ENCODE measurements at places on chromosomes 16 and 17. TPM values are rescaled to one million over a fixed set of nuclear protein-coding genes. Genes with fewer than 3 reads are reported as not detected.

The AOC2 gene
- not detected for total RNA-seq

The SULT1A4 gene
- total RNA-seq, result 3.6 TPM

DNA sequence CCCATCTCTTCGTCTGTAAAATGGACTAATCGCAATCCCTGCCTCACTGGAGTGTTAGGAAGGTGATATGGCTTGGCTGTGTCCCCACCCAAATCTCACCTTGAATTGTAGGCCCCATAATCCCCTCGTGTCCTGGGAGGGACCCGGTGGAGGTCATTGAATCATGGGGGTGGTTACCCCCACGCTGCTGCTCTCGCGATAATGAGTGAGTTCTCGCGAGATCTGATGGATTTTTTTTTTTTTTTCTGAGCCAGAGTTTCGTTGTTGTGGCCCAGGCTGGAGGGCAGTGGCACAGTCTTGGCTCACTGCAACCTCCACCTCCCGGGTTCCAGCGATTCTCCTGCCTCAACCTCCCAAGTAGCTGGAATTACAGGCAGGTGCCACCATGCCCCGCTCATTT, 11.2 kb downstream of the TRARG1 start:
- no peak for DNase-seq

DNA sequence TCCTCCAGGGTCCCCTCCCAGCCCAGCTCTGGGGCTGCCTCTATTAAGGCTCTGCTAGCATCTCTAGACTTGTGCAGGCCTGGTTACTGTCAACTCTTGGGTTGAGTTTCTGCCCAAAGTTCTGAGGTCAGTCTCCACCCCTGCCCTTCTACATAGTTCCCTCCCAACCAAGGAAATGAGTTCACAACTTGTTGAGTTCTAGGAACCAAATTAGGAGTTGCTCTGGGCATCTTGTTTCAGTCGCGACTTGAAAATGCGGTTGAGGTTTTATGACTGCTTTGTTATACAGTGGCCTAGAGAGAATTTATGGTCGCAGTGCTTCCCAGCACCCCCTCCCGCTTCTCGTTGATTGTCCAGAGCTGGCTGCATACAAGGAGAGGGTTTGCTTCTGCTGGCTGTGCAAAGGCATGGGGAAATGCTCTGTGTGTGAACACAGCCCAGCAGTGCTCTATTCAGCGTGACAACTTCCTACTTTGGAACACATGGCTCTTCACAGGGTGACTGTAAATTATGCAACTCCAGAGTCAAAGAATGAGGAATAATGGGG, 20.2 kb downstream of the GNAO1 start:
- no peak for DNase-seq

GRCh38 chr16:69270395-69270794, 40.8 kb upstream of the VPS4A start:
- no peak for DNase-seq

The ALG1 gene
- total RNA-seq, result 38.5 TPM

DNA sequence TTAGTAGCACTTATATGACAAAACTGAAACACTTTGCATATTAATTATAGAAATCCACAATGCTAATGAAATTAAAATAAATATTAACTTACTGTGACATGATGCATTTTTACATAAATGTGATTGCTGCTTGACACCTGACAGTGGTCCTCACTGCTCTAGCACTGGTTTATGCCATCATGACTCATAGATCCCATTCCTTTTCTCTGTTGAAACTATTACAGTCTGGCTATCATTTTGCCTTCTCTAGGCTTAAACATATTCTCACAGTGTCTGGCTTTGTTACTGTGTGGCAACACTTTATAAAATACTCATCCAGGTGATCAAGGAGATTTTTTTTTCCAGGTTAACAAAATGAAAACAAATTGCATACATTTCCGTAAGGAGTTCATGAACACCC, 108.0 kb downstream of the MRTFB start:
- no peak for DNase-seq

DNA sequence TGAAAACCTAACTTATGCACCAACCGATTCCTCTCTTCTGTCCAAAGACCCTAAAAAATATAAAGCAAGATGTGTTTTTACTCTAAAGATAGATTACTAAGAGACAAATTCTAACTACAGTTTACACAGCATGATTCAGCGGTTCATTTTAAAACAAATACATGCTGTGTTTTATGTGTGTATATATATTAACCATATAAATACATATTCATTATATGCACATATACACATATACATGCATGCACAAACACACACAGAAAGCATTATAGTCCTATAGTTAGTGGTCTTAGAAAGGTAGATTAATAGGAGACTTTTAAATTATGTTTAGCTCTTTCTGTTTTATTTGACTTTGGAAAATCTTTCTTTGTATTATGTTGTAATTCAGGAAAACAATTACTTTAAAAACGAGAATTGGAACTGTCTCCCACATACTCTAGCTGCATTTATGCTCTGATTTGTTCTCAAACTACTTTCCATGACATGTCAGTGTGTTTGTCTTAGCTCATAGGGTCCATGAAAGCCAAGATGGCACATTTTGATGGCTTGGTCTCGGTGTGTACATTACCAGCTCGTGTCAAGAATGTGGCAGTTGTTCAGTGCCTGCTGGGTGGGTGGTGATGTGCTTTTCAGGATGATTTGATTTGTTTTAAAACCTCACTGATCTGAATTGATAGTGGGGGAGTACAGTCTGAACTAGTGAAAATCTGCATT, 548.8 kb upstream of the SALL1 start:
- DNase-seq, result no peak

GRCh38 chr16:83482545-83483162, 325.1 kb upstream of the HSBP1 start:
- no peak for DNase-seq

GRCh38 chr16:29315046-29315445, 91.5 kb downstream of the NPIPB11 start:
- no peak for DNase-seq

The KRTAP3-2 gene
- not detected for total RNA-seq

GRCh38 chr17:62995377-62995885, 29.4 kb downstream of the TANC2 start:
- no peak for DNase-seq

The PRDM7 gene
- total RNA-seq, result not detected

The CCL5 gene
- total RNA-seq, result not detected

DNA sequence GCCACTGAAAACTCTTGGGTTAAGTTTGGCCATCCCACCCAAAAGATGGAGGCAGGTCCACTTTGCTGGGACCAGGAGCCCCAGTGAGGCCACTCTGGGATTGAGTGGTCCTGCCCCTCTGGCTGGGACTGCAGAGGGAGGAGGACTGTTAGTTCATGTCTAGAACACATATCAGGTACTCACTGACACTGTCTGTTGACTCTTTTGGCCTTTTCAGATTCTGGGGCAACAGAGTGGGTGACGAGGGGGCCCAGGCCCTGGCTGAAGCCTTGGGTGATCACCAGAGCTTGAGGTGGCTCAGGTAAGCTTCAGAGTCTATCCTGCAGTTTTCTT, 19.5 kb upstream of the CYLD start:
- no peak for DNase-seq

- DNase-seq, result no peak
Measured at GRCh38 chr17:17420082-17420481, 56.7 kb upstream of the MED9 start.

DNA sequence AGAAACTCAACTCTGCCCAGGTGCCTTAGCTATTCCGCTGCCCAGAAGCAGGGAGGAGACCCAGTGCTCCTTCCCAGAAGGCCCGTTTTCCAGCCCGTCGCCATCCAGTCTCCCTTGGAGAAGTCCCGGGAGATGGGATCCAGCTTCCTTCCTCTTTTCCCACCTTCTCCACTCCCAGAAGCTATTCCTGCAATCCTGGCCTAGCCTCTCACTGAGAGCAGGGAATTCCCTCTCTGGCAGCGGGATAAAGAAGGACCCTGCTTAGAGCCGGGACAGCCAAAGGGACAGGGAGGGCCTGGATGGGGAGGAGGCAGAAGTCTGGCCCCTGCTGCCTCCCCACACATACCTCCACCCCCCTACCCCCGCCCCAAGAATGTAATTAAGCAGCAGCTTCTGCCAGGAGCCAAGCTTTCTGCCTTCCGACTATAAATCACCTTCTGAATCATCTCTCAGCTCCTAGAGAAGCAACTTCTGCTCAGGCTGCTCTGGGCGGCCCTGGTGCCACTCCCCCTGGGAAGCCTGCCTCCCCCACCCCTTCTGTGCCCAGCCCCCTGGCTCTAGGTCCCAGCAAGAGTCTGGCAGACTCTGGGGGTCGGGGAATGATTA, 6.4 kb downstream of the WNT3 start:
- DNase-seq, result no peak

The PABPN1L gene
- not detected for total RNA-seq

- peak; percentile 91 for DNase-seq
Measured at GRCh38 chr17:7573324-7574080, 5.9 kb upstream of the CD68 start.

GRCh38 chr16:53414381-53414780, 19.9 kb upstream of the RBL2 start:
- no peak for DNase-seq

- DNase-seq, result no peak
Measured at GRCh38 chr16:57610611-57611010, 17.8 kb upstream of the ADGRG1 start.

DNA sequence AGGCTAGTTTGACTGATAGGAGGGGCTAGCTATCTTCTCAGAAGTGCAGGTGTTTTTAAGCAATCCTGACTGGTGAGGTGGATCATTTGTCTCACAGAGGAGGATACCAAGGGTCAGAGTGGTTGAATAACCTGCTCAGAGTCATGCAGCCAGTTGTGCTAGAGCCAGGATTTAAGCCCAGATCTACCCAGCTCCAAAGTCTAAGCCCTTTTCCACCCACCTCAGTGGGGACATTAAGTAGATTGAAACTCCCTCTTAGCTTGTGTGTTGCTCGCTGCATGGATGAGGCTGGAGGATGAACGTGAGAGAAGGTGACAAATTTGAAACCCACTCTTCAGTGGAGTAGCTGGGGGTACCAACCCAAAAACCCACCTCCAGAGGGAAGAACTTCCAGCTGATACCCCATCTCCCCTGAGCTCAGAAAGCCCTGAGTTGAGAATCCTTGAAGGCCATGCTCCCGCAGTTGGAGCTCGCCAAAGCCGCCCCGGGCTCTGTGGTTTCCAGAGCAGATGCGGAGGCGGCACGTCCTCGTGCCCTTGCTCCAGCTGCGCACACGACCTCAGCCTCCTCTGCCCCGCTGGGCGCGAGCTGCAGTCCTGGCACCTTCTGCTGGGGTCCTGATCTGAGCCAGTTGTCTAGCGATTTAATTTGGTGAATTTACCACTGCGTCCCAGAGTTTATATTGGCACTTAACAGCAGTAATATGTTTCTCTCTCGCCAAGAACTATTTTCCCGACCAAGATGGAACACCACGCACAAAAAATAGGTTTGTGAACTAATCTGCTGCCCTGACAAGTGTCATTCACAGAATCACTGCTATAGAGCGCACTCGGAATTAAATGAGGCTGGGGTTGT, 159.5 kb downstream of the CCDC182 start:
- DNase-seq, result no peak

The FBXL16 gene
- total RNA-seq, result not detected

DNA sequence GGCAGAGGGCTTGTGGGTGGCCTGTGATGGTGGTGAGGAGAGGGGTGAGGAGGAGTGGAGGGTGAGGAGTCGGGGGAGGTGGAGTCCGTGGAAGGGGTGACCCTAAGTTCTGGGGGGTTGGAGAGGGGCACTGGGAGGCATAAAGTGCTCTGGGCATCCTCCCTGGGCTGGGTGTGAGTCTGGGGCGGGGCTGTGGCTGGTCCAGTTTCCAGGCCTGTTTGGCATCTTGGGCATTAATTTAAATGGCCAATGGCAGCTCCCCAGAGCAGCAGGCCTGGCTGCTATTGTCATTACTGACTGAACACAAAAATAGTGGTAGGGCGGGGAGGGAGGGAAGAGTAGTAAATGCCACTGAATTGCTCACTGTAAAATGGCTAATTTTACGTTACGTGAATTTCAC, 7.7 kb upstream of the ARHGAP23 start:
- DNase-seq, result no peak

The FOXC2 gene
- 3.9 TPM for total RNA-seq

DNA sequence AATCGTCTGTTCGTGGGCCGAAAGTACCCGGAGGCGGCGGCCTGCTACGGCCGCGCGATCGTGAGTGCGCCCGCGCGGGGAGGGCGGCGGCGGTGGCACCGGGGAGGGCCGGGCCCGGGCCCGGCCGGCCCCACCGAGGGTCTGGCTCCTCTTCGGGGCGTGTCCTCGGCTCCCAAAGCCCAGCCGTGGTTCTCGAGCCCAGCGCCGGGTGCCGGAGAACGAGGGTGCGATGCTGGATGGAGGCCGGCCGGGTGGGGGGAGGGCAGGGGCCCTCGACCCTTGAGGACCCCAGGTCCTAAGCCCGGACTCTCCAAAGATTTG, 375 bp downstream of the STUB1 start:
- no peak for DNase-seq

DNA sequence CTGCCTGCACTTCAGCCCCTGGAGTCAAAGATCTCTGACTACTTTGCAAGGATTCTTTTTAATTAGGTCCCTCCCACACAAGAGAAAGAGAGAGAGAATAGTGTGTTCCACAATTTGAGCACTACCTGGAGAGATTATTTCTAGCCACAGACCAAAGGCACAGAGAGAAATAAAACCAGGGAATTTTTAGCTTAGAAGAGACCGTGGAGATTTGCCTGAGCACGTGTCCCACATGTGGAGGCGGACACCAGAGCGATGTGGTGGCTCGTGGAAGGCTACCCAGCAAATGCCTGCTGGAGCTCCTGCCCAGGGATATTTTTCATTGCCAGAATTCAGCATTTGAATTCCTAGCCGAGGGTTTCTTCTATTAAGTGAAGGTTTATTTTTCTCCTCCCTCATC, 50.6 kb downstream of the MGAT5B start:
- no peak for DNase-seq

DNA sequence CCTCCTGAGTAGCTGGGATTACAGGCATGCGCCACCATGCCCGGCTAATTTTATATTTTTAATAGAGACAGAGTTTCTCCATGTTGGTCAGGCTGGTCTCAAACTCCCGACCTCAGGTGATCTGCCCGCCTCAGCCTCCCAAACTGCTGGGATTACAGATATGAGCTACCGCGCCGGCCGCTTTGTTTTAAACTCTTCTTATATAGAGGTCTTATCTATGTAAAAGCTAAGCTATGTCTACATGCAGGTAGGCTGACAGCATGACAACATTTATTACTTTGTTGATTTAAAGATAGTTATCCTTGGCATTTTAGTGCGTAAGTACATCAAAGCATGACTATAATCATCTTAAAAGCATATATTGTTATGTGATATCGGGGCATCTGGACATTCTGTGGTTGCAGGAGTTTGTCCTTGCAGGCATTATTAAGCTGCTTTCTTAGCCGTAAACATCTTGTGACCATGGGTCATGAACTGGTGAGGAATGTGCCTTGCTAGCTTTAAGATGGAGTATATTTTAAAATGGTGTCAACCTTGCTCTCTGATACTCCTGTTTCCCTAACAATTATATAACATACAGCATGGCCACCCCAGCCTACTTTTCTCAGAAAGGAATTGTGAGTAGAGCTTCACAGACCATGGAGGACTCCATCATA, 45.8 kb upstream of the TAOK1 start:
- DNase-seq, result no peak

Measured in SJSA1 (cell line).